Transverse colon (tissue), 4 donors: ENCODE measurements at places on chromosomes 5 and 9. TPM values are rescaled to one million over a fixed set of nuclear protein-coding genes. Genes with fewer than 3 reads are reported as not detected.

GRCh38 chr5:124180875-124181461 is 565.5 kb downstream of the ZNF608 start:
- DNase-seq, result no peak
- no peaks in the 10 kb centered on the region for H3K36me3 ChIP-seq
- no peaks in the 10 kb centered on the region for H3K27me3 ChIP-seq

DNA sequence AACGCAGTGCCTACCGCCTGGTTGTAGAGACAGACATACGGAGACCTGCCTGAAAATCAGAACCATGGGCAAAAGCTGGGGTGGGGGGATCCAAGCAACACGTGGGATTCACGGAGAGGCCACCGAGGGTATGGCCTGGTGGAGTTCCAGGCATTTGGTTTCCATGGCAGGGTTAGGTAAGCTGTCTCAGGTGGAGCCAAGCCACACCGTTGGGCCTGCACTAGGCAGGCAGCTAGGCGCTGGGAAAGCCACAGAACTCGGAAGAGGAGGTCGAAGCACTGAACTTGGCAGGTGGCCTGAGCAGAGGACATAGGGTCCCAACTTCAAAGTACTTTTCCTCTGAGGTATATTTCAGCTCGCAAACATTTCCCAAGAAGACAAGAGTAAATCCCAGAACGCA is 111.6 kb downstream of the ISL1 start:
- DNase-seq, result no peak
- no peak overlapping the region for H3K4me3 ChIP-seq
- no peaks in the 10 kb centered on the region for H3K27me3 ChIP-seq
- H3K27ac ChIP-seq, result no peak overlapping the region
- no peaks in the 10 kb centered on the region for H3K4me1 ChIP-seq
- no peaks in the 10 kb centered on the region for H3K36me3 ChIP-seq

DNA sequence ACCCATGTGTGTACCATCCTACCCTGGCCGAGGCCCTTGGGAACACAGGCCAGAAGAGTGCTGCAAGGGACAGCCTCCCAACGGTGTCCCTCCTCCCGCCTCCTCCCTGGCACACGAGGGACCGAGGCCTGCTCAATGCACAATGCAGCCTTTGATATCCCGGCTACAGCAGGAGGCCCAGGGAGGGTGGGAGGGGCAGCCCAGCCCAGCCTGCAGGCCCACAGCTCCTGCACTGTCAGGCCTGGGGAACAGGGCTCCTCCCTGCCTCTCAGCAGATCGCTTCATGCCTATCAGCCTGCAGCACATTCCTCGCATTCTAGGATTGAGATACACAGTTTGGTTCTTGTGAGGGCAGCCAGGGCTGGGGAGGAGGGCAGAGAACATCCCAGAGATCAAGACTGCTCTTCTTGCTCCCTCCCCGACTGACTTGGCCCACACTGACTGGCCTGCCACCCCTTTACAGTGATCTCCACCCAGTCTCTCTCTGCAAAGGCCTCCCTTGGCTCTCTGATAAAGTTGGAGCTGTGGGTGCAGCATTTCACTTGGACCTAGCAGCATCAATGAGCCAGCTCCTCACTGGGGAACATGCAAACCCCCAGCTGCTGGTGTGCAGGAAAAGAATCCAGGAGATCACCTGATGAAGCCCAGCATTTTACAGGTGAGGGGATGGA is at the start of gene SH3TC2:
TSS of gene SH3TC2 (minus strand) at position 46 of the 671 bp plus-strand sequence. CDS start at position 6, 40 bp downstream.
- no peak within 1 kb of the TSS for H3K4me3 ChIP-seq
- H3K4me1 ChIP-seq, result peaks cover 4% of the 10 kb centered on the region
- H3K27me3 ChIP-seq, result no peaks in the 10 kb centered on the region
- H3K36me3 ChIP-seq, result no peaks in the 10 kb centered on the region

DNA sequence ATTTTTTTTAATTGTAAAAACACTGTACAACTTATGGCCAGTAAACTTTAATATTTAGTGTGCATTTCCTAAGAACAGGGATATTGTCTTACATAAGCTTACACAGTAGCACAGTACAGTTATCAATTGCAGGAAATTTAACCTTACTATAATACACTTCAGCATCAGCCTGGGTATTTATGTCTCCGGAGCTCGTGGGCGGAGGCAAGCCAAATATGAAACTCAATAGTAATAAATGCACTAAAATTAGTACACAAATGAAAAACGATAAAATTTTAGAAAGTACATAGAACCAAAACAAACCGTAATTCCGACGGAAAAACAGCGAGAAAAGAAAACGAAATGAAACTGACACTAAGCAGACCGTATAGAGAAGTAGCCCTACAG is 91.2 kb downstream of the ANXA2R start:
- H3K4me1 ChIP-seq, result peaks cover 11% of the 10 kb centered on the region
- peak overlapping the region; percentile 3 for H3K4me3 ChIP-seq
- no peak for DNase-seq
- no peaks in the 10 kb centered on the region for H3K36me3 ChIP-seq
- H3K27ac ChIP-seq, result peak overlapping the region; percentile 87

- DNase-seq, result no peak
- no peak overlapping the region for H3K4me3 ChIP-seq
- peak overlapping the region; percentile 19 for H3K27ac ChIP-seq
- H3K36me3 ChIP-seq, result no peaks in the 10 kb centered on the region
Measured at GRCh38 chr9:4979239-4979638, 5.8 kb upstream of the JAK2 start.

- H3K27me3 ChIP-seq, result no peaks in the 10 kb centered on the region
- no peak overlapping the region for H3K27ac ChIP-seq
- no peak overlapping the region for H3K4me3 ChIP-seq
- no peaks in the 10 kb centered on the region for H3K36me3 ChIP-seq
Measured at GRCh38 chr9:137485343-137486140, 26.4 kb upstream of the NSMF start.

DNA sequence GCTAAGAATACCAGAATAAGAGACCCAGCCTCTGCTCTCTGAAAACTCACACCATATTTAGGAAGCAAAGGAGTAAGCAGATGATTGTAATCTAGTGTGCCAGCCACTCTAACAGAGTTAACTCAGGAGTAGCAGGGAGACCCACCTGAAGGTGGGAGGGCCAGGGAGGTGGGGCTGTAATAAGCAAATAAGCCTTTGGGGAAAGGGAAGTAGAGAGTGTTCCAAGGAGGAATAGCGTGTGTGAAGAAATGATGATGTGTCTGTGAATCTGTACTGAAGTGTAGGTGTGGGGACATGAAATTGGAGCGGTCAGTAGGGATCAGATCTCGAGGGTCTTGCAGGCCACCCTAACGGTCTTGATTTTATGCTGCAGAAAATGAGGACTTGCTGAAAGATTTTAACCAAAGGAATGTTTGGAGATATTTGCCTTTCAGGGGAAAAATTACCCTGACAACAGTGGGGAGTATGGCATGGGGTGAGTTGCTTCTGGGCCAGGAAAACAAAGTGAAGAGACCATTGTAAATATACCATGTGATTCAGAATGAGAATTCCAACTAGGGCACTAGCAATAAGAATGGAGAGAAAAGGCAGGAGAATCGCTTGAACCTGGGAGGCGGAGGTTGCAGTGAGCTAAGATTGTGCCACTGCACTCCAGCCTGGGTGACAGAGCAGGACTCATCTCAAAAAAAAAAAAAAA is 44.1 kb upstream of the FSD1L start:
- H3K4me1 ChIP-seq, result no peaks in the 10 kb centered on the region
- no peak overlapping the region for H3K27ac ChIP-seq
- H3K36me3 ChIP-seq, result no peaks in the 10 kb centered on the region

DNA sequence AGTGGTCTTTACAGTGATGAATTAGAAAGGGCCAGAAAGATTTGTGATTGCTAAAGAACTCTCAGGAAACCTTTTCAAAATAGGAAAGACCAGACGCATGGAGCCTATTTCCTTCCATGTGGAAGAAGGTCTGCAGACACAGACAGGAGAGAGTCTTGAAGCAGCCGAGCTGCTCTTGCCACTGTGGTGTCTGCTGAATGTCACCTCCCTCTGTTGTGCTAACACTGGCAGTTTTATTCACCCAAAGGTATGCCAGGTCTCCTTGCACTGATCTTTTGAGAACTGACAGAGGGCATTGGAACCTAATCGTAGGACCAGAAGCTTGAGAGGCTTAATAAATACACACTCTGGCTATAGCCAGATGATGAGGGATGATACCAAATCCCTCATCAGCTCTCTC is 108.7 kb downstream of the SREK1 start:
- H3K36me3 ChIP-seq, result no peaks in the 10 kb centered on the region
- no peak overlapping the region for H3K4me3 ChIP-seq
- no peaks in the 10 kb centered on the region for H3K4me1 ChIP-seq

DNA sequence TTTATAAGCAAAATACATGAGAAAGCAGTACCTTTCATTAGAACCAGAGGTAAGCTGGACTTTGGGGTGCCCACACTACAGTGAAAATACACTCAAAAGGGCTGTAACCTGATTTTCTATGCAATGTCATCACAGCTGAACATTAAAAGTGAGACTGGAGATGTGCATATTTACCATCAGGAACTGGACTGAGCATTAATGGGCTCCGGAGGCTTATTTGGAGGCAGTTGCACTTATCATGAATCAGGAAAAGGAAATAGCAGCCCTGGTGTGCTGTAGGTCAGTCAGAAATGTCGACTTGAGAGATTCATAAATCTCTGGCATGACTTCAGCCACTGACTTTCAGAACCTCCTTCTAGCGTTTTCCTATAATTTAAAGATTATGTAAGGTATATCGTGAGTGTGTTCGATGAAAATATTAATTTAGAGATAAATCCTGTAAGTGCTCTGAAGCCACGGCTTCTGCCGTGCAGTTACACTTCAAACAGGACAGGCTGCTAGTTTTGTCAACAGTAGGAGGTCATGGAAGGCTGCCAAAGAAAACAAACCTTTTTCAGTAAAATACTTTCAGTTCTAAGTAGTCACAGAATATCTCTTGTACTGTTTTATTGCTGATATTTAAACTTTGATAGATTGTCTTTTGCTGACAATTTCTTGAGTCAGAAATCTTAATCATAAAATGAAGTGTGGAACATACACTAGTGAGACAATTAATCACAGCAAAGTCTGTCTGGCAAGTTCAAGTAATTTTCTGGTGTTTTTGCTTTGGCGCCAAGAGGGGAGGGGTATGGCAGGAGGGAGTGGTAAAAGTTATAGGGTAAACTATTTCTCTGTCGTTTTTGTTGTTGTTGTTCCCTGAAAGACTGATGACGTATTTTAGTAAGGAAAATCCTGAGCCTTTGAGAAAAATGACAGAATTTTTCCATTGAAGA is 939.7 kb downstream of the NR2F1-AS1 start:
- peak overlapping the region; percentile 23 for H3K4me3 ChIP-seq
- H3K27me3 ChIP-seq, result no peaks in the 10 kb centered on the region
- H3K36me3 ChIP-seq, result no peaks in the 10 kb centered on the region
- peaks cover 7% of the 10 kb centered on the region for H3K4me1 ChIP-seq
- DNase-seq, result no peak
- no peak overlapping the region for H3K27ac ChIP-seq

GRCh38 chr9:120562861-120563443 is 17.0 kb downstream of the CDK5RAP2 start:
- no peaks in the 10 kb centered on the region for H3K4me1 ChIP-seq
- H3K27ac ChIP-seq, result no peak overlapping the region
- H3K27me3 ChIP-seq, result no peaks in the 10 kb centered on the region
- peak; percentile 57 for DNase-seq

DNA sequence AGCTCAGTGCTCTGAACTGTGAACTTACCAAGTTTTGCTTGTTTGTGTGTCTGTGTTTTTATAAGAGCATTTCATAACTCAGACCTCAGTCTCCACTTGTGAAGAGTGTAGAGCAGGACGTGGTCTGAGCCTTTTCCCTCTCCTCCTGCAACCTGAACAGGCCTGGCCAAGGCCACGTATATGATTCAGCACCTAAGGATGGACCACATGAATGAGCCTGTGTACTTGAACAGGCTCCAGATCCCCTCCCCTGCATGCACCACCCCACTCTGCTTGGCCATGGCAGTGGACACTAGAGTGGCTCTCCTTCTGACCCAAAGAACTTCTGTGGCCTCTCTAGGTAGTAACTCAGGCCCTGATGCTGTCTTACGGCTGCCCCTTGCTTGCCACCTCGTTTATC is 125.9 kb upstream of the FSTL4 start:
- H3K36me3 ChIP-seq, result no peaks in the 10 kb centered on the region
- no peaks in the 10 kb centered on the region for H3K27me3 ChIP-seq
- H3K4me3 ChIP-seq, result no peak overlapping the region
- H3K27ac ChIP-seq, result no peak overlapping the region

GRCh38 chr5:543755-544674 is 19.8 kb upstream of the SLC9A3 start:
- no peak overlapping the region for H3K4me3 ChIP-seq
- peaks cover 29% of the 10 kb centered on the region for H3K27me3 ChIP-seq
- H3K4me1 ChIP-seq, result peaks cover 34% of the 10 kb centered on the region
- peak; percentile 77 for DNase-seq
- H3K36me3 ChIP-seq, result no peaks in the 10 kb centered on the region
- H3K27ac ChIP-seq, result no peak overlapping the region

DNA sequence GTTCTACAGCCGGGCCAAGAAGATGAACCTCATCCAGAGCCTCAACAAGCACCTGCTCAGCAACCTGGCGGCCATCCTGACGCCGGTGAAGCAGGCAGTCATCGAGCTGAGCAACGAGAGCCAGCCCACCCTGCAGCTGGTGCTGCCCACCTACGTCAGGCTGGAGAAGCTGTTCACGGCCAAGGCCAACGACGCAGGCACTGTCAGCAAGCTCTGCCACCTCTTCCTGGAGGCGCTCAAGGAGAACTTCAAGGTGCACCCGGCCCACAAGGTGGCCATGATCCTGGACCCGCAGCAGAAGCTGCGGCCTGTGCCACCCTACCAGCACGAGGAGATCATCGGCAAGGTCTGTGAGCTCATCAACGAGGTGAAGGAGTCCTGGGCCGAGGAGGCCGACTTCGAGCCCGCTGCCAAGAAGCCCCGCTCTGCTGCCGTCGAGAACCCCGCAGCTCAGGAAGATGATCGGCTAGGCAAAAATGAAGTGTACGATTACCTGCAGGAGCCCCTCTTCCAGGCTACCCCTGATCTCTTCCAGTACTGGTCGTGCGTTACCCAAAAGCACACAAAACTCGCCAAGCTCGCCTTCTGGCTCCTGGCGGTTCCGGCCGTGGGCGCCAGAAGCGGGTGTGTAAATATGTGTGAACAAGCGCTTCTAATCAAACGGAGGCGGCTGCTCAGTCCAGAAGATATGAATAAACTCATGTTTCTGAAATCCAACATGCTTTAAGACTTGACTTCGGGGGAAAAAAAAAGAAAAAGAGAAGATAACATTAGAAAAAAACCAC is 28.5 kb downstream of the AMBP start:
- H3K36me3 ChIP-seq, result no peaks in the 10 kb centered on the region
- no peak overlapping the region for H3K27ac ChIP-seq
- H3K27me3 ChIP-seq, result no peaks in the 10 kb centered on the region

Gene MSX2
- not detected for total RNA-seq

Gene GPX8
- total RNA-seq, result not detected

Gene ITGA2
- total RNA-seq, result 10.1 TPM

Gene FBXO10
- 7.1 TPM for total RNA-seq

Gene C9
- not detected for total RNA-seq

Gene STKLD1
- 1.5 TPM for total RNA-seq

Gene SPINK7
- total RNA-seq, result not detected

Gene GAPVD1
- 80.4 TPM for total RNA-seq

Gene FOXE1
- not detected for total RNA-seq
